ENCODE measurements at places on chromosomes 4 and X. TPM values are rescaled to one million over a fixed set of nuclear protein-coding genes. Genes with fewer than 3 reads are reported as not detected.

NPY1R gene
- 2.4 TPM for total RNA-seq

NLGN4X gene
- 0.22 TPM for total RNA-seq

BRS3 gene
- not detected for total RNA-seq

CT45A2 gene
- total RNA-seq, result not detected

PITX2 gene
- 0.66 TPM for total RNA-seq

FREM3 gene
- total RNA-seq, result not detected

- no peak for DNase-seq
These were observed 263.1 kb downstream of the PTTG2 start for GRCh38 chr4:38223306-38223705.

GRCh38 chr4:152896811-152897210, 39.3 kb upstream of the FHDC1 start:
- DNase-seq, result no peak

- DNase-seq, result no peak
These were observed 490.7 kb upstream of the PITX2 start for GRCh38 chr4:111113591-111113990.

DNA sequence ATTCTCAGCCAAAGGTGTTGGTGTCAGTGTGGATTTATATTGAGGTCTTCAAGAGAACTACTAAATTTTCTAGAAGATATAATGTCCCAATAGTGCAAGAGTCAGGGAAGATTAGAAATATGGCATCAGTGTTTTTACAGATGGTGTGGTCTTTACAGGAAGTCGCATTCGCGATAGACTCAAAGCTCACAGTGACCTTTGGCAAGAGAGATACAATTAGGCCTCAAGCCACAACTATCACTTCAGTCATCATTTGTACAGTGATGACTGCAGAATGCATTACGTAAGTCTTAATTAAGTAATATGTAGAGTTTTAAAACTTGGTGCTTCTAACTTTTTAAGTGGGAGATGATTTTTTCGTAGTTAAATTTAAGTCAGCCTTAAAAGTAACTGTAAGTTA, 237.2 kb upstream of the FSTL5 start:
- no peak for DNase-seq

- no peak for DNase-seq
These were observed 43.7 kb downstream of the UGT8 start for GRCh38 chr4:114642173-114642780.

DNA sequence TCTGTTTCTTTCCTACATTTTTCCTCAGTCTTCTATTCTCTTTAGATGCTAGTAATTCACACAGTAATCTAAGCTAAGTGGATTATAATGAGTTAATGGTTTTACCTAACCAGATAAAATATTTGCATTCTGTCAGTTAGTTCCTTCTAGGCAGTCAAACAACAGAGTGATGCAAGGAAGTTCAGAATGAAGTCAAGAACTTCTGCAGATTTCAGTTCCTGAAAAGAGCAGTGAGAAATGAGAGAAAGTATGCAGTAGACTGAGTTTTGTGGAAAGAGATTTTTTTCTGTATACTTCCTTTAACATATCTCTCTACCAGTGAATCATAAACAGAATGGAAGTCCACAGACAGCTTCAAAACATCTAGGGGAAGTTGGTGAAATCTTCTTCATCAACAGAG, 774.0 kb upstream of the POU3F4 start:
- DNase-seq, result no peak

DNA sequence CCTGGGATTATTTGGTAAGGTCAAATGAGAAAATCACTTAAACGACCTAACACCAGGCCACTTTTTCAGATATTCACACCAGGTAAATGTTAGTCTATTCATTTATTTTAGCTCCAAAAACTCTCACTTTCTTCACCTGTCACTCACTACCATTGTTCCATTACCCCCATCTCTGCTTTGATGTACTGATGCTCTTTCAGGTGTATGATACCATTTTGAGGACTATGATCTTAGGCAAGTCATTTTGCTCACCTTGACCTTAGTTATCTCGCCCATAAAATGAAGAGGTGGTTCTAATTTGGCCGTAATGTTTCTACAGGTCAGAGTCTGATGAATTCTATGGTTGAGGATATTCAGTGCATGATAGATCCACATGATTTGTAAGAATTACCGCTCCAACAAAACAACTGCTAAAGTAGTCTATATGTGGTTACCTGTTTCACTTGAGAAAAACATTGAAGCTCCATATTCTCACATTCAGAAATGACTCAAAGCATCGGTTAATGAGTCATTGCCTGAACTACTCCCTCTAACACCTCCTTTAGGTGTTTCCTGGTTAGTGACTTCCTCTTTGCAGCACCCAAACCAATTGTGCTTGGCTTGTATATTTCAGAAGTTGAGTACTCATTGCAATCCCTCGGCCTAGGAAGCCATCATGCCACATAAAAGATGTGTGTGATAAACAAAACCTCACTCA, 4.5 kb downstream of the DTHD1 start:
- DNase-seq, result no peak

DNA sequence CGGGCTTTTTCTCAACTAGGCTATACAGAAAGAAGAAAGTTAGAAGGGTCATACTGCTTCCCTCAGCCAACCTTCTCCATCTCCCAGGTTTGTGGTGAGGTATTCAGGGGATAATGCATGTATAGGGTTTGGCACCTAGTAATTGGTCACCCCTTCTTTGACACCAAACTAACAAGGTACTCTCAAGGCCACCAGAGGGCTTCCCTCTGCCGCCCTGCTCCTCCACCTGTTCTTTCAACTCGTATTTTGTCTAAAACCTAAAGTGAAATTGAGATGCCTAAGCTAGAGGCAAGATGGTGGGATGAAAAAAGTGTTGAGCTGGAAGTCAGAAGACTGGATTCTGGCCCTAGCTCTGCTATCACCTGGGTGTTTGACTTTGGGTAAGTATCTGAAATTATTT, 22.0 kb downstream of the CT47C1 start:
- DNase-seq, result no peak

DNA sequence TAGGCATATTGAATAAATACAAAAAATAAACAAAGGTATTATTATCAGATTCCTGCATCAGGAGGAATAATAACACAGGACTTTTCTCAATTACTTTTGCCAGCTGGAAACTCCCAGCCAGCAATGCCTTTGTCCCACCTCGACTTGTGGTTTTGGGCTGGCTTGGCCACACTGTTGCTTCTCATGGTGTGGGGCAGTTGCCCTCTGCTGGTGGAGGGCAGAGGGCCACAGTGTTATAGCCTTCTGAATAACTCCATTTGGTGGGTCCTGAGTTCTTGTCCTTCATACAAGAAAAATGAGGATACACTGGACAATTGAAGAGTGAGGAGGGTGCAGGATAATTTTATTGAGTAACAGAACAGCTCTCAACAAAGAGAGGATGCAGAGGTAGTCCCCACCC, 1206.0 kb upstream of the ADGRL3 start:
- no peak for DNase-seq
